ENCODE measurements at places on chromosomes 12 and 14. TPM values are rescaled to one million over a fixed set of nuclear protein-coding genes. Genes with fewer than 3 reads are reported as not detected.

- no peak for DNase-seq
Measured at GRCh38 chr12:75979181-75979580, 52.4 kb downstream of the PHLDA1 start.

DNA sequence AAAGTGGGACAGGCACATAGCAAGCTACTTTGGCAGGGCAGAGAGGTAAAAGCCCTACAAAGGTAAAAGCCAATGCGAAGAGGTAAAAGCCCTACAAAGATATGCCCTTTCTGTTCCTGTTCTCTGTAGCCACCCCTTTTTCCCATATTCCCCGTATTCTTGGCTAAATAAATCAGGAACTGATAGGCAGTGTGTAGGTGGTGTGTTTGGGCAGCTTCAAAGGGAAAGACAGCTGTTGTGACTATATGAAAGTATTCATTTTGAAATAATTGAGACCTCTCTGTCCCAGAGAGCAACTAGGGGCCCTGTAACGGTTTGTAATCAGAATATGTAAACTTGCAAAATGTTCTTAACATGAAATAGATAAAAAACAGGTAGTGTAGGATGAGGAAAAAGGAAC is 11.3 kb upstream of the SLC41A2 start:
- no peak for DNase-seq

GRCh38 chr14:89085737-89086382 is 261.4 kb downstream of the TTC8 start:
- DNase-seq, result no peak

DNA sequence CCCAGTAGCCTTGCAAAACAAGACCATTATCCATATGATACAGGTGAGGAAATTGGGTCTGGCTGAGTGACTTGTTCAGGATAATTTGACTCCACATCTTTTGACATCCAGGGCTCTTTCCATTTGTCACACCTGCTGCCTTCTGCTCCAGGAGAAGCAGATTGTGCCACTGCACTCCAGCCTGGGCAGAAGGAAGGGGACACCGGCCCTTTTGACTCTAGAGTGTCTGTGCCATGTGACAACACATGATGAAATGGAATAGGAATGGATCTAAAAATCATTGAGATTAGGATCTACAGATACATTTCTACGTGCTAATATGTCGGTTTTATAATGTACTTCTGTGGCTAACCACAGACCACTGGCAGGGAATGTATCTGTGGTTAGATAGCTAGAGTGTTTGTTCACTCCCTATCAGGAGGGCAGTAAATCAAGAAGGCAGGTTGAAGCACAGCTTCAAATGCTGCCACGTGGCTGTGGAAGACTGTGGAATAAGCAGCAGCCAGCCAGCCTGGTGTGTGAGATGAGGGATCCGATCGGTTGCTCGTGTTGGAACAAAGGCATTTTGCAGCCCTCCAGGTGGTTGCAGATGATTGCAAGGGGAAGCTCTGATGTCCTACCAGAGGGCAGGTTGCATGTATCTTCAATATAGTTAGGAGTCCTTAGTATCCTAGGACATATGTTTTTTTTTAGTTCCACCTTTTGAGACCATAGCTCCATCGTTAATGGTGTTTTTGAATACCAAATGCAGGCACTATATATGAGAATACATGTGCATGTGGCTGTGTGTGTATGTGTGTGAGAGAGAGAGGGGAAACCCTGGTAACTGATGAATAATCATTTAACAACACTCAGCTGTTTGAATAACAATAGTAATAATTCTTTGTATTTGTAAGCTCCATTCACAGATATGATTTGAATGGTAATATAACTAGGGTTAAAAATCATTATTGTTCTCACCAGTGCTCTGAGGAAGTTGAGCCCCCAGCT is 28.6 kb downstream of the EML1 start:
- no peak for DNase-seq

DNA sequence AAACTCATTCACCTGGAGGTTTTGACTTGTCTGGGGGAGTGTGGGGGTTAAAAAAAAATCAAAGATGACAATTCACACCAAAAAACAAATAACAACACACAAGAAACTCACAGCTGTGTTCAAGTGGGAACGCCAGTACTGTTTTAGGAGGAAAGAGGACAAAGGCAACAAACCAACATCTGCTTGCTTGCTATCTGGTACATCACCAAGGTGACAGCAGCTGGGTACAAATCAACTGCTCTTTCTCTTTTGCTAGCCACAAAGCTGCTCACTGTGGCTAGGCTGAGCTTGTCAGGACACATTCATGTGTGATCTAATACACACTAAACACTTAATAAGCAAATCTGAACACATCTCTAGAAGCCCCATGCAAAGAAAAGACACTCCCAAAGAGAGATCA is 128.0 kb upstream of the RAP1B start:
- DNase-seq, result no peak

DNA sequence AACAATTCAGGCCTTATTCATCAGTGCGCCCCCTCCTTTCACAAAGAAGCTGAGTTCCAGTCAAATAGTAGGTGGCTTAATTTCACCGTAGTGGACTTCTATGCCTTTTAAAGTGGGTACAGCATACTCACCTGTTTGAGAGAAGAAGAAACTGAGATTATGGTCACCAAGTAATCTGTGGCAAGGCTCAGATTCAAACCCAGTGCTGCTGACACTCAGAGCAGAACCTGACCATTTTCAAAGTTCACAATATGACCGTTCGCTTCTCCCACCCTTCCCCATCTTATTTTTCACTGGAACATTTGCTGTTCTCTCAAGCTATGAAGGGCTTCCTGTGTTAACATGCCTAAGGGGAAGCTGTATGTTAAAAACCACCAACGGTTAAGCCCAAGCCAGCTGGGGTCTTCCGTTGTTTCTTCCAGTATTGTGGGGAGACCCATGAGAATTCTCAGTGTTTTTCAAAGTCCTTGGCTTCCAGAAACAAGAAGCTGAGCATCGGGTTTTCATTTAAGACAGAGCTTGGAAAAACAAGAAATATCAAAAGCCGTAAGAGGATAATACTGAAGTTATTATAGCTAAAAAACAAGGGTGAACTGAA is 6.1 kb upstream of the PSMA6 start:
- no peak for DNase-seq

DNA sequence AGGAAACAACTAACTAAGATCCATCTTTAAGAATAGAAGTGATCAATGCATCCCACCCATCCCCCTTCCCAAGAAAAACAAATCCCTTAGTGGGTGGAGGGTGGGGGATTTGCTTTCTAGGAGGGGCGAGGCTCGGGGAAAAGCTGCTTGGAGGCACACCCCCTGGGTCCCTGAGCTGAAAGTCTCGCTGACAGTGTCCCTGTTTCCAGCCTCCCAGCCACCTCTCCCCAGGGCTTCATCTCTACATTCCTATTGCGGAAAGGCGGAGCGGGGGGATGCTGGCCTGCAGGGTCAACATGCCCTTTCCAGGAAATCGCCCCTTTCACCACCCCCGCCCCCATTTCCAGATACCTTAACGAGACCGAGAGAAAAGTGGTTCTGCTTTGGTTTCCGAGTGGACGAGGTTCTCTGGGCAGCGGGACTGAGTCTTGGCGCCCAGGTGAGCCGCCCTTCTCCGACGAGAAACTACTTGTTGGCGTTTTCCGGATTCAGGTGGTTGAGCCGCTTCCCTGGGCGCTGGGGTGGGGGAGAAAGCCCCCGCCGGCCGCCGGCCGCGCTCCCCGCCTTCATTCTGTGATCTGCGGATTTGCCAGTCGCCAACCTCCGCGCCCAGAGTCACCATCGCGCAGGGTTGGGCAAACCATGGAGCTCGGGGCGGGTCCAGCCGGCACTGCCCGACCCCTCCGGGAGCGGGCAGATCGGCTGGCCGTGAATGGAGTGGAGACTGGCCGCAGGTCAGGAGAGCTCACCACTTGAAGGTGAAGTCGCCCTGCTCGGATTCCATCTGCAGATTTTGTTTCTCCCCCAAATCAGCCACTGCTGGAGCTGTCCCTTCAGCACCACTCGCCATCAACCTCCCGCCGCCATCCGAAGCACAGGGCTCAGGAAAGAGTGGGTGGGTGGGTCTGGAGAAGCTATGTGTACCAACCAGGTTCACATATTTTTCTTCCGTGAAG is 505 bp downstream of the KCNC2 start:
- no peak for DNase-seq

DNA sequence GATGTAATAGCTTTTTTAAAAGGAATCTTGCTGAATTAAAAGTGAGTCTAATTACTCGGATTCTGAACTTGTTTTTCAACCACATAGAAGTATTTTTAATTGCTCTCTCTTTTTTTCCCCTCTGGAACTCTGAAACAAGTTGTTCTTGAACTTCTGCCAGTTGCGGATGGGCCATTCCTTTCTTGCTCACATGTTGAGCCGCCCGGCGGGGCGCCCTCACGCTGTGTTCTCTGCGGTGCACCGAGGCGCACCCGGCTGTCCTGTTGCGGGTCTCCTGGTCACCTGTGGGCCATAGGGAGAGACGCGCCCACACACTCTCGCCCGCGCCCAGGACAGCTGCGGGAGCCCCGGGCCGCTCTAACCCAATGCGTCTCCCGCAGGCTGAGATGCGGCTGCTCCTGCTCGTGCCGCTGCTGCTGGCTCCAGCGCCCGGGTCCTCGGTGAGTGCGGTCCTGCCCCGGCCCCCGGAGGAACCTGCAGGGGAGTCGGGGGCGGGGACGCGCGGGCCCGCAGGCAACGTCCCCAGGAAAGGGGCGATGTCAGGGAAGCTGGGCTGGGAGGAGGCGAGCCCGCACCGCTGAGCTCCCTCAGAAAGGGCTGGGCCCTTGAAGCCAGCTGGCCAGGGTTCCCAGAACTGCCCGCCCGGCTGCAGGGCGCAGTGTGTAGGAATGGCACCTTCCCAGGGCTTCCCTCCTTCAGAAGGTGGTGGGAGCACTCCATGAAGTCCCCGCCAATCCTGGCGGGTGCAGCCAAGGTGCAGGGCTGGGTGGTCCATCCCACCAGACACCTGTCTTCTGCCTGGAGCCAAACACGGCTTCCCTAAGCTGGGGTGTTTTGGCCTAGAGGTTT is 2.3 kb downstream of the PAPLN start:
- DNase-seq, result no peak

DNA sequence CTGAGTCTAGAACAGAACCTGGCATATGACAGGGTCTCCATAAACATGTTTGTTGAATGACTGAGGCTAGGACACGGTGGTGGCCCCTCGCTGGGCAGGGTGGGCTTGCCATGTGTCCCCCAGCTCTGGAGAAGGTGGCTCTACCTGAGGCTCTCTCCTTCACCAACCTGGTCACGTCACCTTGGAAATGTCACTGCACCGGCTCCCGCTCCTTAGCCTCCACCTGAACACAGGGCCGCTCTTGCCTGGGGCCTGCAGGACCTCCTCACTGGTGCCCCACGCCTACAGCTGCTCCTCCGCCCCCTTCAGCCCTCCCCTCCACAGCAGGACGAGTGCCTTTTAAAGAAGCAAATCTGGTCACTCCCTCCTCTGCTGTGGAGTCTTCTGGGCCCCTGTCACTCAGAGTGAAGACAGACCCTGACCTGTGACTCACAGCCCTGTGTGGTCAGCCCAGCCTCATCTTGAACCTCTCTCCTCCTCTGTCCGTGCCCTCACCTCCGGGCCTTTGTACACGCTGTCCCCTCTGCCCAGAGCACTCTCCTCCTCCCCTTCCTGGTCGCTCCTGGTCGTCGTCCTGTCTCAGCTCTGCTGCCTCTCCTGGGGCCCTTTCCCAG is 81.0 kb downstream of the ADGRD1 start:
- DNase-seq, result no peak

DNA sequence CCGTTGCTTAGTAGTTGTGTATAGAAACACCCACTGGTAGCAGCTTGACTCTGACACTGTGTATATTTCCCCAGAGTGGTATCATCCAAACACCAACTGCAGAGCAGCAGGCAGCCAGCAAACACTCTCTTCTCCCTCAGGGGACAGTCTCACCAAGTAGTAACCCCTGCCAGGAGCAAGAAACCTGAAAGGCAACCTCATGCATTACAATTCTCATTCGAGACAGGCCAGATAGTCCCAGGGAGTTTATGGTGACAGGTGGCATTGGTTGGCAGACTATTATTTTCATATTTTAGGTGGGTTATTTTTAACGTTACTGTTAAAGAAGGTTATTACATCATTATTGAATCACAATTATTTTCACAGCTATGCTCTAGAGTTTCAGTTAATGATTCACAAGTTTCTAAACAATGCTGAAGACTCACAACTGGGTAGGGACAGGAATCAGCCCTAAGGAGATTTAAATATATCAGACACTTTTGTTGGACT is 222.8 kb downstream of the EGLN3 start:
- DNase-seq, result no peak

DNA sequence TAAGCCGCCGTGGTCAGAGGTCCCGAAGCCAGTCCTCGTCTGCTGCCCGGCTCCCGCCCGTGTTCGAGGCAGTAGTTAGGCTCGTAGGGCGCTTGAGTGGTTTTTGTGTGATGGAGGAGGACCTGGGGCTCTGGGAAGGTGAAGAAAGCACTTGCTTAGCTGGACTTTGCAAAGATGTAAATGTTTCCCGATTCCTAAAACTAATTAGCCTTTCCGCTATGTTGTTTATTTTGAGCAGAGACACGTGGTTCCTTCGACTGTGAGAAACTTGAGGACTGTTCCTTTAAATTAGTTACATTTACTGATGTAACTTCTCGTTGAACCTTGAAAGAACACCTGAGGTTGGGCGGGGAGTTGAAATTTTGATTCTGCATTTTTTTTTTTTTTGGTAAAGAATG is 33.9 kb downstream of the MIA2 start:
- DNase-seq, result no peak

GRCh38 chr12:44979918-44980317 is 71.0 kb downstream of the DBX2 start:
- DNase-seq, result no peak

DNA sequence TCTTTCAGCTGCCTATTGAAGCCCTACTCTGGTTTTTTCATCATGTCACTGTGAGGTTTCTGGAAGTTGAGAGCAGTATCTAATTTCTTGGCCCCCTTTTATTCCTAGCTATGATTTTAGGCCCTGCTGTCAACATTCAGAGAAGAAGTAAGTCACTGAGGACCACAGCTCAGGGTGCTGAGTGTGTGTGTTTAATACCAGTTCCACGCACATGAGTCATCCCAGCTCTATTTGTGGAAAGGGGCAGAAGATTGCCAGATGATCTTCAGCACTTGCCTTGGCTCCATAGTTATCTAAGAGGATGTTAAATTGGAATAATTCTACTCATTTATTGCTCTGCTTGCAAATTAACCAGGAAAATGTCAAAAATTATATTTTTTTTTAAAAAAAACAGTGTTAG is 65.5 kb upstream of the SLC38A4 start:
- DNase-seq, result no peak

GRCh38 chr12:5013266-5013730 is 30.4 kb upstream of the KCNA5 start:
- no peak for DNase-seq

GRCh38 chr14:97571866-97572555 is 774.8 kb downstream of the VRK1 start:
- no peak for DNase-seq

Gene PLCZ1
- total RNA-seq, result not detected

Gene CEP170B
- 53.9 TPM for total RNA-seq

Gene PWP1
- total RNA-seq, result 52.3 TPM

Gene TSPAN19
- not detected for total RNA-seq

Gene IL22
- total RNA-seq, result not detected

Gene CCDC196
- not detected for total RNA-seq

Gene FAM186B
- total RNA-seq, result 0.46 TPM

Gene CMTM5
- 2.9 TPM for total RNA-seq

Gene FBLN5
- 79.7 TPM for total RNA-seq

Gene VAMP1
- total RNA-seq, result 8.7 TPM

Gene ZDHHC22
- not detected for total RNA-seq

All from esophagus muscularis mucosa (tissue), 4 donors.